ENCODE measurements at places on chromosomes 6 and 20. TPM values are rescaled to one million over a fixed set of nuclear protein-coding genes. Genes with fewer than 3 reads are reported as not detected.

LRRN4 gene
- total RNA-seq: not detected

TMEM217 gene
- total RNA-seq: 0.82 TPM

GSTA2 gene
- total RNA-seq: not detected

RSPO3 gene
- total RNA-seq: 66.8 TPM

ACTL10 gene
- not detected for total RNA-seq

HLA-DMB gene
- total RNA-seq: 1.7 TPM

All from A549 treated with Hydrocortisone at 1 μM for 4 hours (cell line).